ENCODE measurements at places on chromosomes 13 and 19.

GRCh38 chr13:98096059-98096458, 46.8 kb upstream of the FARP1 start:
- DNase-seq, result no peak

- DNase-seq, result no peak
Measured at GRCh38 chr13:31476753-31477152, 262.6 kb upstream of the RXFP2 start.

GRCh38 chr19:50555450-50556281, 12.6 kb downstream of the LRRC4B start:
- no peak for DNase-seq

DNA sequence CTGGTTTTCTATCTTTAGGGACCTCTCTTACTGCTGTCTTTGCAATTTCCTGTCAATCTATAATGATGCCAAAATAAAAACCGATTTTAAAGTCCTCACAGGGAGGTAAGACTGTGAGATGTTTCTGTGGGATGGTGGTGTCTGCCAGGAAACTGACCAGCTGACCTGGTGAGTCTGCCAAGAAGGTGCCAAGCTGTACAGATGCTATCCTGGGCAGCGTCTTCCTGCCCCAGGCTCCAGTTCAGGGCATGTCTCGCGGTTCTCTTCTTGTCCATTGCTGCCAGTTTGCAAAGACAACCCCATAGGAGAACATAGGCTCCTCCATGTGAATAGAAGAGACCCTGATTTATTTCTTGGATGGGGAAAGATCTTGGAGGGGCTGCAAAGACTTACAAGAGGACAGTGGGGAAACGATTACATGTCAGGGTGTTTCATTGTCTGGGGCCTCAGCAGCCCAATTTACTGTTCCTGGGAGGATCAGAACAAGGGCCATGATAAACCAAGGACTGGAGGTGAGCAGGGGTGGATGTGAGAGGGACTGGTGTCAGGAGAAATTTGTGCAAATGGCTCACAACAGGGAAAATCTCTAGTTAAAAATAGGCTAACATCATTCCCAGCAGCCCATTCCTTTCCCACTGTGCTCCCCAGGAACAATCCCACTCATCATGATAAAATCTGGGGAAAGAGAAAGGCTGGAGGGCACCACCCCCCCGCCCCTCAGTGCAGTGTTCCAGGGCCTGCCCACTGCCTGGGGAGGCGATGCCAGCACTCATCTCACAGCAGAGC, 42.7 kb upstream of the VSTM2B start:
- no peak for DNase-seq

- DNase-seq, result no peak
Measured at GRCh38 chr13:43935878-43936277, 56.2 kb downstream of the LACC1 start.

DNA sequence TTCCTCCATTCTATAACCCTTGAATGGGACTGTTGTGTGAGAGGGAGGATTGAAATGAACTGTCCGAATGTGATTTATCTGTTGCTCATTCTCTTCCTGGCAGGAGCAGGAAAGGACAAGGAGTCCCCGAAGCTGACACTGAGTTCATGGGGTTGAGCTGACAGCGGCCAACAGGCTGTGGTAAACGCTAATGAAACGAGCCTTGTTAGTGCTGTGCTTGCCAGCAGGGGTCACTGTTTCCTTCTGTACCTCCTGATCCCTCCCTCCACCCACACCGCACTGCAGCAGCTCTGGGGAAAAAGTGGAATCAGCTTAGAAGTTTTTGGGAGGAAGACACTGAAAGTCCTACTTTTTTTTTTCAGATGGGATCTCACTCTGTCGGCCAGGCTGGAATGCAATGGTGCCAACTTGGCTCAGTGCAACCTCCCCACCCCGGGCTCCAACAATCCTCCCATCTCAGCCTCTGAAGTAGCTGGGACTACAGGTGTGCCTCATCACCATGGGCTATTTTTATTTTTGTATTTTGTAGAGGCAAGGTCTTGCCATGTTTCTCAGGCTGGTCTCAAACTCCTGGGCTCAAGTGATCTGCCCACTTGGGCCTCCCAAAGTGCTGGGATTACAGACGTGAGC, 6.7 kb upstream of the ZNF761 start:
- peak; percentile 37 for DNase-seq

DNA sequence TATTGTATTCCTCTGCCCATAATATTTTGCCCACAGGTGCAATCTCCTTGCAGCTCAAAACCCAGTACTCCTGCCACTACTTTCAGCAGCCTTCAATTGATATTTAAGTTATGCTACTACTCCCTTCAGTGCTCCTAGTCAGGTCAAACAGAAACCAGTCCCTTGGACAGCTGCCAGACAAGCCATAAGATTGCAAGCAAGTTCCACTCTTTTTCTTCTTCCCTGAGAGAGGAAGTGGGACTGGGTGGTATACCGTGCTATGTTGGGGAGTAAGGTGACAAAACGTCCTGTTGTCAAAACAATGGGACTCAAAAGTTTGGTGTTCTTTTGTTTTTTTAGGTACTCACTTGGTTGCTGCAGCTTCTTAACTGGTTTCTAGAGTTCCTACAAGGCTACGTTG, 63.1 kb upstream of the FRY start:
- peak; percentile 32 for DNase-seq

GRCh38 chr13:36061054-36061453, 70.1 kb downstream of the DCLK1 start:
- DNase-seq, result no peak

- DNase-seq, result peak; percentile 45
Measured at GRCh38 chr19:47247308-47247990, 8.9 kb upstream of the CCDC9 start.

DNA sequence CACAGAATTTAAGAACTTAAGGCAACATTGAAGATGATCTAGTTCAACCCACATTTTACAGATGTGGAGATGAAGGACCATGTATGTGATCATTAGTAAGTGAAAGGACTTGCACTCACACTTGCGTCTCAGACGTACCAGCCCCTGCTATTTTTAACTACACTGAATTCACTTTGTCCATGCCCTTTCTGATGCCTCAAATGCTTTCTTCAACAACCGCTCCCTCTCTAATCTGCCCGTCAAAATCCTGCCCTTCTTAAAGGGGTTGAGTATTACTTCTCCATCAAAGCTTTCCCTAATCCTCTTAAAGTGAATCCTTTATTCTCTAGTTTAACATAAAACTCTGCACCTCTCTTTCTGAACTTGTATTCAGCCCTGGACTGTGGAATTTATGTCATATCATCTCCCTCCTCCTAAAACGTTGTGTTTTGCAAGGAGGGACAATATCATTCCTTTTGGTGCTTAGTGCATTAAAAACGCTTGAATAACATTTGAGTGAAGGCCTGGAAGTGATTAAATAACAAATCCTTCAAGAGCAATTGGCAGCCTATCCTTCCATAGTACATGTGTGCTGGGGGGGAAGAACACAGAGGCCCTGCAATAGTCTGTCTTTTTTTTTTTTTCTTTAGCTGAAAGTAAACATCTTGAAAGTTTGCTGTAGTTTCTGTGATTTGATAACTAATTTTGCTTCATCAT, 493.3 kb downstream of the LMO7 start:
- no peak for DNase-seq

- DNase-seq, result no peak
Measured at GRCh38 chr19:38483016-38483630, 49.6 kb downstream of the RYR1 start.

GRCh38 chr13:57665481-57665880, 33.9 kb downstream of the PCDH17 start:
- DNase-seq, result no peak

DNA sequence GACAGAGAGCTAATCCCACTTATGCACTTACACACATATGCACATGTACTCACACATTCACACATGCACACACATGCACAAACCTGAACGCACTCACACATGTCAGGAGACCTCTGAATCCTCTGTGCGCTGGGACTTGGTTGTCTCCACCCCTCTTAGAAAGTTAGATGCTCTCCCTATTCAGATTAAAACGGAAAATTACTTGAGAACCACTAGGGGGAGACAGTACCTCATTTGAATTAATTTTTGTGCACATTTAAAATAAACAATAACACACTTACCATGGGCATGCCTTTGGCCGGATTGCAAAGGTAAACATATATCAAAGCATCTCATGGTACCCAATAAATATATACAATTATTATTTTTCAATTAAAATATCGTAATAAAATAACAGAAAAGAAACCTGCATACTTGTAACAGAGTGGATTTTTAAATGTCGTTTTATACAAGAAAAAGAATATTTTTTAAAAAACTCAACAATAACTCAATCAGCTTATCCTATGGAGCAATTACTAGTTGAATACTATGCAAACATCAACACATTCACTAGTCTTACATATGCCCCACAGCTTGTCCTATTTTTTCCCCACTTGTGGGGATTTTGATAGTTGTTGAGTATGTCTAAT, 9.5 kb upstream of the LILRB4 start:
- no peak for DNase-seq

GRCh38 chr13:74306496-74306895, 172.3 kb upstream of the KLF12 start:
- DNase-seq, result no peak

DNA sequence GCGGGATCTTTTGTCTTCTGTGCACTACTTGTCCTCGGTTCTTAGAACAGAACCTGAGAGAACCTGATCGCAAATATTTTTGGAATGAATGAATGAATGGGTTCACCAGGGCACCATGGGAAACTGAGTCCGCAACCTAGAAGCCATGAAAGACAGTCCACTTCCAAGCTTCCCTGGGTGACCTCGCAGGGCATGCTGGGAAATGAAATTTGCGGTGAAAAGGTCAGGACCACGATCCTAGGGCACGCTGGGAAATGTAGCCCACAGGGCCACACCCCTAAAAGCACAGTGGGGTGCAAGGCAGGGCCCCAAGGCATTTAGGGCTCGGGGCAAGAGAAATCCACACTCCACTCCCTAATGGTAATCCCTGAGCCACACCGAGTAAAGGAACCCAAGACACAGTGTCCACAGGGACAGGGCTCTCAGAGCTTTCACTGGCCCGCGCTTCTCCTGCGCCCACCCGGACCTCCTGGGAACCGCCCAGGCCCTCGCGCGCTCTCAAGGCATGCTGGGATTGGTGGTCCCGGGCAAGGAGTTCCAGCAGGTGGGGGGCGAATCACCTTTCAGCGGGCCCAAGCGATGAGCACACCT, 1.1 kb upstream of the PPP1R12C start:
- no peak for DNase-seq

GRCh38 chr13:38951525-38952313, 38.9 kb downstream of the STOML3 start:
- no peak for DNase-seq

GRCh38 chr19:38210458-38210987, 13.5 kb downstream of the DPF1 start:
- no peak for DNase-seq

DNA sequence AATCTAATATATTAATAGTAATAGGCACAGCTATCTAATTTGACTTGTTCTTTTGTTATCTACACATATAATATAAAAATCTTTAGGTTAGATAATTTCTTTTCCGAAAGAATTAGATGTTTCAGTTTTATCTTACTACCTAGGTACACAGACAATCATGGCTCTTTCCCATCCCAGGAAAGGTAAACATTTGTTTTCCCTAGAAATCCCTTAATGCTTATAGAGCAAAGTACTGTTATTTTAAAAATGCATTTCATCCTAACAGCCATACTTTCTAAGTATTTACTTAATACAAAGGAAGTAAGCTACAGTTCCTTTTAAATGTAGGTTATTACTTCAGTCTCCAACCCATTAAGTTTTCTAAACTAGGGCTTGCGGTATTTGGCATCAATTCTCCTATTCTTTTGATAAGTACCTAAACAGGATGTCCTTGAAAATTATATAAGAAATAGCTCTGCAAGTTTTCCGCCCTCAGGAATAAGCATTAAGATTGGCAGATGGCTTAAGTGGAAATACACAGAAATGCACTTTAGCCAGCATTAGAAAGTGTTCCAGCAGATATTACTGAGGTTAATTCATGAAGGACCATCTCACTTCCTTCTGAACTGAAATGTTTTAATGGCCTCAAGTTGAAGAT, 616.2 kb upstream of the SPRY2 start:
- DNase-seq, result no peak

GRCh38 chr13:100483841-100484381, 104.7 kb downstream of the GGACT start:
- DNase-seq, result no peak

DNA sequence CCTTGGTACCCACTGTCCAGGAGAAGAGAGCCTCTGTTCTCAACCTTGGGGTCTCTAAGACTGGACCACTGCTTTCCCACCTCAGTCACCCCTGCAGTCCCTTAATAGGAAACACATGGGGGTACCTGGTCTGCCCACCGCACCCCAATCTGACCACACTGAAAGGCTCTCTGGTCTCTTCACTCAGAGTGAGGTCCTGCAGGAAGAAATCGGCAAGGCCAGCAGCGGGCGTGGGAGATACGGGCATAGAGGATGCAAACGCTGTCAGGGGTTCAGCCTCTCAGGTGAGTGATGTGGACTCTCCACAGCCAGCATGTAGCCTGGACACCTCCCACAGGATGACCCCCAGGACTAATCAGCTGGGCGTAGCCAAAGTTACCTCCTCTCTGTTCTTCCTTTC, 3.5 kb downstream of the SIGLEC9 start:
- DNase-seq, result no peak

DNA sequence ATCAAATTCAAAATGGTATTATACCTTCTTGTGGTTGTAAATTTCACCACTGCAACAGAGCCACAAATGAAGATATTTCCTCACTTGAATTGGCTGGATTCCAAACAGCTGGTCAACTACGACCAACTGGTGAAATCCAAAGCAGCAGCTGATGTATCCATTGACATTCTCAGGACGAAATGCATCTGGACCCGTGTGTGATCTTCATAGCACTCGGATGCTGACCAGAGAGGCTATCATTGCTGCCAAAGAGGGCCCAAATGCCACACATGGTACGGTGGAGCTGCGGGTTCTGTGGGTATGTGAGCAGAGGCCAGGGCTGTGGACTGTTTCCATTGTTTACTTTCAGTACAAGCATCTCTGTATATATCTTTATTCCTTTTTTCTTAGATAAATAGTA, 25.6 kb upstream of the PCCA start:
- no peak for DNase-seq

DNA sequence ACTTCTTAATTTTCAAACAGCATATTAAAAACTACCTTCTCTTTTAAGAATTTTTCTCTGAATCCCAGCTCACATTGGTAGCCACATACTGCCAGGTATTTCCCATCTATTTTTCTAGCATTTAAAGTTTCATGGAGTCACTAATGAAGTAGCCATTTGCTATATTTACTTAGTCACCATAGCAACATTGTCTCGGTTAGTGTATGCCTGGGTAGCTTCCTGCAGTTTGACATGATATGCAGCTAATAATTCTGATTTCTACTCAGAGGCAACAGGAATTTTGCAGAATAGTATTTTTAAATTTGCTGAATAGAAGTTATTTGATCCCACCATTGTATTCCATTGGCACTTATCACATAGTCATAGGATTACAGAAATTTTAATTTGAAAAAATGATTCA, 30.9 kb upstream of the KCTD4 start:
- DNase-seq, result no peak
